Fibroblast of gingiva (primary cell): ENCODE measurements at places on chromosomes 5 and 9.

DNA sequence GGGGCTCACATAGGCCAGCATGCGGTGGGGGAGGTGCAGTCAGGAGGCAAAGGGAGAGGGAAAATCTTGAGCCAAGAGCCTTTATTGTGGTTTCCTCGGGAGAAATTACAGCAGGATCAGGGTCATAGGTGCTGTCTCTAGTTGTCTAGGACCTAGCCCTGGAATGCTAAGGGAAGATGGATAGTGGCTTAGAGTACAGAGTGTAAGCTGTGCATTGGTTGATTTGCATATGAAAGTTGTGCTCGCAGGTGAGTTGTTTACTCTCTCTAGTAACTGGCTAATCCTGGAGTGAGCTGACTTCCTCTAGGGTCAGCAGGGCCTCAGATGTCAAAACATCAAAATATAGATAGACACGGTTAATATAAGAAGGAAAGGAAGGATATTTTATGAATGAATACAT is 877.7 kb downstream of the TLE4 start:
- DNase-seq: no peak

DNA sequence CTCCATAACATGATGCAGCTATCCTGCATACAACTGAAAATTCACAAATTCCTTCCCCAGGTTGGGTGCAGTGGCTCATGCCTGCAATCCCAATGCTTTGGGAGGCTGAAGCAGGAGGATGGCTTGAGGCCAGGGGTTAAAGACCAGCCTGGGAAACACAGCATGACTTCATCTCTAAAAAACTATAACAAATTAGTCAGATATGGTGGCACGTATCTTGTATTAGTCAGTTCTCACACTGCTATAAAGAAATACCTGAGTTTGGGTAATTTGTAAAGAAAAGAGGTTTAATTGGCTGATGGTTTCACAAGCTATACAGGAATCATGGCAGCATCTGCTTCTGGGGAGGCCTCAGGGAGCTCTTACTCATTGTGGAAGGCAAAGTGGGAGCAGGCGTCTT is 56.4 kb upstream of the DAPK1 start:
- no peak for DNase-seq

GRCh38 chr9:114089206-114089840 is 9.8 kb downstream of the KIF12 start:
- DNase-seq: no peak

DNA sequence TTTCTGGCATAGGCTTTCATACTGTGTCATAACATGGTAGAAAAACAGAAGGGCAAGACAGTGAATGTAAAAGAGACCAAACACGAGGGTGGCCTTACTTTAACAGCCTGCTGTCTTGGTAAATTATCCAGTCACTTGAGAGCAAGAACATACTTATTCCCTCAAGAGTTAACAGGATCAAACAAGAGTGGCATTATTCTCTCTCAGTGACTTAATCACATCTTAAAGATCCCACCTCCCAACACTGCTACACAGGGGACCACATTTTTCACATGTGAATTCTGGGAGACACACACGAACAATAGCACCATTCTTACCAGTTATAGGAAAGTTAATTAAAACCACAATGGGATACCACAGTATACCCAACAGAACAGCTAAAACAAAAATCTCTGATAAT is 898.0 kb upstream of the C9orf72 start:
- no peak for DNase-seq

- no peak for DNase-seq
Measured at GRCh38 chr5:126754609-126755008, 22.3 kb upstream of the LMNB1 start.

DNA sequence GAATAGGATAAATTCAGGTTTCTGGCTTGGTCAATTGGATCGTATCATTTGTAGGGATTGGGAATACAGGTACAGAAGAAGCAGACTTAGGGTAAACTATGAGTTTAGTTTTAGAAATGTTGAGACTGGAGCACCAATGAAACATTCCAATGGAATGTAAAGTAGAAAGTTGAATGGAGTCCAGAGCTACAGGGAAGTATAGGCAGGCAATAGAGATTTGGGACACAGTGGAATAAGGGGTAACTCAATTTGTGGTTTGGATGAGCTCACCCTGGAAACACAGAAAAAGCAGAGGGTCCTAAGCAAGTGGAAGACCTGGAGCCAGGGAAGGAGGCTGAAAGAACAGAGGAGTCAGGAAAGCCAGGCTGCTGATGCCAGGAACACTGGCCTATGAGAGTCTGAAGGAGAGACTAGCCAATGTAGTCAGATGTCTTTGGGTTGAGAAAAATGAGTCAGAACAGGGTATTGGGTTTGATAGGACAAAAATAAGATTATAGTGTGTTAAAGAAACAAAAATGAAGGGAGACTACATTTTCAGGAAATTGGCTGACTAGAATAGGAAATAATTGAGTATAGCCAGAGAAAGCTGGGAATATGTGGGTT is 72.8 kb downstream of the STARD4 start:
- no peak for DNase-seq

DNA sequence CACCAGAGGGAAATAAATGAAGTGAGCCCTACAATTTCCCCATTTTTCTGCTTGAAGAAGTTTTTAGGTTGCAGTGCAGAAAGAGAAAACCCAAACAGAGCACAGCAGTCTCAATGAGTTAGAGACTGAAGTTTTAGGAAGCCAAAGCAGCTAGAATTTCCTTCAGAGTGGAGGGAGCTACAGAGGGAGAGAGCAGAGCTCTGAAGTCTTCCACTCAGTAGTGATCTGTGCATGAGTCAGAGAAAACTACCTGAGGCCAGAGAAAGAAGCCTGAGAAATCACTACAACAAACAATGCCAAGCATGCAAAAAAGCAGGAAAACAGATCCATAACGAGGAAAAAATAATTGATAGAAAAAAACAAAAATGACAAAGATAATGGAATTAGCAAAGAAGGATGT is 17.9 kb upstream of the NDUFB6 start:
- no peak for DNase-seq

GRCh38 chr9:126248680-126249079 is 77.9 kb upstream of the MVB12B start:
- no peak for DNase-seq

GRCh38 chr5:135655468-135655815 is 76.7 kb upstream of the CXCL14 start:
- DNase-seq: no peak

DNA sequence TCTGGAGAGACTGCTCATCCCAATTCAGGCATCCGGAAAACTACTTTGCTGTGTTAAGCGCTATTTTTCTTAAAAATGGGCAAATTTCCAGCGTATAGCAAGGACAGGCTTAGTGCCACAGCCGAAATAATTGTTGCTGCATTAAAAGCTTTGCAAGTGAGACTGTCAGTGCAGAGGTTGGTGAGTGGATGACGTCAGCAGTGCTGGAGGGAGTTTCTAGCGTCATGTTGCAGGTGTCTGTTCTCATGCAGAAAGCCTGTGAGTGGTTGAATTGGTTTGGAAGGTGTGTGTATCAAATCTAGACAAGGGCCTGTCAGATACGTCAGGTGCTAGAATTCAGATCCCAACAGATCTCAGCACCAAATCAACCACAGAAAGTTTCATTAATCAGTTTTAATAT is 204.4 kb downstream of the TRIO start:
- DNase-seq: no peak

DNA sequence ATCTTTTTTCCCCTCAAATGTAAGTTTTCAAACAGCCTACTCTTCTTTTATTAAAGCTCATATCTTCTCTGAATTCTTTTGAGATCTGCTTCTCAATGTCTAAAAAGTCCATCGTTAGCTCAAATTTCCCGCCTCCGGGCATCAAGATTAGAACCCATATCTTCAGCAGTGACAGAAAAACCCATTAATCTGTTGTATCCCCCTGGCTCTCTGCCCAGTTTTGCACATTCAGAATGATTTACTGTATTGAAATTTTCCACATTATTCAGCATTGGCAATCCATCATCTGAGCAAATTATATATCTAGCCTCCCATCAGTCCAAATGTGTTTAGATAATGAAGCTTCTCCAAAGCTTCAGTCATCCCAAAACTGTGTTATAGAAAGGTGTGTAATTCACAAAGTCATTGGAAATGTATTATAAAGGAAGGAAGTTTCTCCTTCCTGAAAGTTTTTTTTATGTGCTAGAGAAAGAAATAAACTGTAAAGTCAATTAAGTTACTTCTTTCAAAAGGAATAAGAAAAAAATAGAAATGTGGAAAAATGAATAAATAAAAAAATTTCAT is 849.9 kb downstream of the MAT2B start:
- no peak for DNase-seq

DNA sequence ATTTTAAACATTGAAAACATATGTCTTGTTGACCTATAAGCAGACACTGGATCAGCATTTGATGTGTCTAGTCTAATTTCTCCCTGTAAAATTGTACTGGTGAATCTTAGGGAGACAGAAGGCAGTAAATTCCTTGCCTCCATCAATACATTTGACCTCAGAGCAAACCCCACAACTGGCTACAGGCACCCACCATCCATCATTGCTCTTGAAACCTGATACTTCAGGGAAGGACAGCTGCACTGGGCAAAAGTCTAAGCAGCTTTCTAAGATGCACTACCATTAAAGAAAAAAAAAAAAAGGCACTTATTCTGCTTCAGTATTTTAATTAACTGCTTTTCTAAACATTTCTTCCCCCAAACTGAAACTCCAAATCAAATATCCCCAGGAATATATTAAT is 1051.3 kb upstream of the DMAC1 start:
- DNase-seq: no peak

GRCh38 chr5:77898385-77898784 is 122.2 kb upstream of the TBCA start:
- DNase-seq: no peak

DNA sequence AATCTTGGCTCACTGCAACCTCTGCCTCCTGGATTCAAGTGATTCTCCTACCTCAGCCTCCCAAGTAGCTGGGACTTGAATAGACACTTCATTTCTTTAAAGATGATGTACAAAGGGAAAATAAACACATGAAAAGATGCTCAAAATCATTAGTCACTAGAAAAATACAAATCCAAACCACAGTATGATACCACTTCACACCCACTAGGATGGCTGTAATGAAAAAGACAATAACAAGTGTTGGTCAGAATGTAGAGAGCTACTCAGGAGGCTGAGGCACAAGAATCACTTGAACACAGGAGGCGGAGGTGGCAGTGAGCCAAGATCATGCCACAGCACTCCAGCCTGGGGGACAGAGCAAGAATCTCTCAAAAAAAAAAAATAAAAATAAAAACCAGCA is 13.0 kb downstream of the F2RL2 start:
- no peak for DNase-seq

- no peak for DNase-seq
Measured at GRCh38 chr9:87570000-87570908, 72.6 kb downstream of the DAPK1 start.

- DNase-seq: no peak
Measured at GRCh38 chr9:36035006-36035405, 1.7 kb upstream of the RECK start.

GRCh38 chr9:98064623-98065392 is 8.3 kb downstream of the NANS start:
- DNase-seq: no peak

- DNase-seq: no peak
Measured at GRCh38 chr5:173329491-173330337, 1.5 kb upstream of the STC2 start.

GRCh38 chr9:135220601-135221575 is 133.4 kb downstream of the OLFM1 start:
- no peak for DNase-seq

GRCh38 chr5:133890314-133890713 is 78.1 kb downstream of the C5orf15 start:
- DNase-seq: no peak

GRCh38 chr9:120742951-120743416 is 28.7 kb upstream of the MEGF9 start:
- DNase-seq: no peak

GRCh38 chr5:34652914-34653313 is 3.2 kb upstream of the RAI14 start:
- DNase-seq: peak; percentile 74

- DNase-seq: no peak
Measured at GRCh38 chr5:96144289-96144688, 182.6 kb upstream of the ELL2 start.

- DNase-seq: no peak
Measured at GRCh38 chr9:127926906-127927200, 3.7 kb downstream of the PIP5KL1 start.

DNA sequence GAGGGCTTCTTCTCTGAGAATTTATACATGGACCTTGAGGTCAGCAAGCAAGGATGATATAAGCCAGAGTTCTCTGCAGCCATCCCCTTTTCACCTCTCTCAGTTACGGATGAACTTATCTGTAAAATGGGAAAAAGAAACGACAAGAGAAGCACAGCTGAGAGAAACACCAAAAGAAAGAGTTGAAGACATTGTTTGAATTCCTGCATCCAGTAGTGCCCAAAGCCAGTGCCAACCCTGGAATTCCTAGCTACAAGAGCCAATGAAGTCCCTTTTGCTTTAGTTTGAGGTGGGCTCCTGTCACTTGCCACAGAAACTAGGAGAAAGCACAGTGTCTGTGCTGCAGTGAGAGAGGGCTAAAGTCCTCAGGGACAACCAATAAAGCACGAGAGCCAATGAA is 6.6 kb upstream of the MOB3B start:
- DNase-seq: no peak

- DNase-seq: peak; percentile 67
Measured at GRCh38 chr5:107487056-107487542, 183.6 kb downstream of the EFNA5 start.

DNA sequence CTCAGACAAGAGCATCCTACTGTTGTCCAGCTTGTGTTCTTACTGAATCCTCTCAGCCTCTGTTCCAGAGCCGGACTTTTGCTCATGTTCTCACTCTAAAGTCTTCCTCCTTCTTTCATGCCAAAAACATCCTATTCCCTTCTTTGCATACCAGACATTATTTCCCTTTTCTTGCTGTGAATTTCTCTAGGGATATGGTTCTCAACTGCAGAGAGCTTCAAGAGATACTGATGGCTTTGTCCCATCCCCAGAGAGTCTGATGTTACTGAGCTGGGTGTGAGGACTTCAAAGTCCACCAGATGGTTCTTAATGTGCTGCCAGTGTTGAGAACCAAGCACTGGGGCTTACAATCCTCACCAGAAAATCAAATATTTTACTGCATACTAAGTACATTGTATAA is 98.6 kb upstream of the FER start:
- DNase-seq: no peak

- no peak for DNase-seq
Measured at GRCh38 chr9:137836151-137836830, 41.3 kb upstream of the CACNA1B start.

DNA sequence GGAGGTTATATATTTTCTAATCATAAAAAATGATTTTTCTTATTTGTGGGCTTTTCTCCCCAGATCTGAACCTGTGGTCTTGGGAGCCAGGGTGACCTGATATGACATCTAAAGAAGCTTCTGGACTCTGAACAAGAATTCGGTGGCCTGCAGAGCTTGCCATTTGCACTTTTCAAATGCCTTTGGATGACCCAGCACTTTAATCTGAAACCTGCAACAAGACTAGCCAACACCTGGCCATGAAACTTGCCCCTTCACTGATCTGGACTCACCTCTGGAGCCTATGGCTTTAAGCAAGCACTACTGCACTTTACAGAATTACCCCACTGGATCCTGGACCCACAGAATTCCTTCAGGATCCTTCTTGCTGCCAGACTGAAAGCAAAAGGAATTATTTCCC is 59.0 kb upstream of the RIC1 start:
- no peak for DNase-seq

- peak; percentile 42 for DNase-seq
Measured at GRCh38 chr9:134163371-134164196, 780 bp downstream of the RNU6ATAC start.

- no peak for DNase-seq
Measured at GRCh38 chr9:94511134-94511954, 43.5 kb upstream of the PCAT7 start.

GRCh38 chr5:96687812-96688453 is 25.8 kb downstream of the CAST start:
- peak; percentile 39 for DNase-seq

GRCh38 chr5:156893517-156893916 is 43.4 kb downstream of the PPP1R2B start:
- DNase-seq: no peak
